ENCODE measurements at places on chromosomes 3 and 15.

GRCh38 chr3:8837162-8837561 is 67.7 kb upstream of the OXTR start:
- no peak for DNase-seq

GRCh38 chr3:100647657-100648056 is 38.3 kb downstream of the ADGRG7 start:
- no peak for DNase-seq

DNA sequence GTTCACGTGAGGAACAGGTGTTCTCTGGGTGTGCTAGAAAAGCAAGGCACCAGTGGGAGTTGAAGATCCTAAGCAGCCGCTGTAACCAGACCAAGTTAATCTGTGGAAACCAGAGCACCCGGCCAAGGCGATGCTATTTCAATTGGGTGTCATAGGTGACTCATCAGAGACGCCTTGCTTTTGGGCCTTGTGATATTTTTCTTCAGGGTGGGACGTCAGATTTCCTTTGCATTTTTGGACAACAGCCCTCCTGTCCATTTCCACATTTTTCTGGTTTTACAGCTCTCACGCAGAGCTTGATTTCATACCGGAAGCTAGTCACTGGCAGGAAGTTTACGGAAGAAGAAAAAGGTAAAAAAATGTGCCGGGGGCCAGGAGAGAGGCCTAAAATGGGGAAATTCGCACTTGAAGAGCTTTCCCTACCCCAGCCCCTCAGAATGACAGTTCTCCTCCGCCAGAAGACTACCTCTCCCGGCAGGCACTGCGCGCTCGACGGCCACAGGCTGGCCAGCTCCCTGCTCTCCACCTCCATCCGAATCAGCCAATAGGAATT is 471 bp upstream of the KBTBD8 start:
- DNase-seq: no peak

DNA sequence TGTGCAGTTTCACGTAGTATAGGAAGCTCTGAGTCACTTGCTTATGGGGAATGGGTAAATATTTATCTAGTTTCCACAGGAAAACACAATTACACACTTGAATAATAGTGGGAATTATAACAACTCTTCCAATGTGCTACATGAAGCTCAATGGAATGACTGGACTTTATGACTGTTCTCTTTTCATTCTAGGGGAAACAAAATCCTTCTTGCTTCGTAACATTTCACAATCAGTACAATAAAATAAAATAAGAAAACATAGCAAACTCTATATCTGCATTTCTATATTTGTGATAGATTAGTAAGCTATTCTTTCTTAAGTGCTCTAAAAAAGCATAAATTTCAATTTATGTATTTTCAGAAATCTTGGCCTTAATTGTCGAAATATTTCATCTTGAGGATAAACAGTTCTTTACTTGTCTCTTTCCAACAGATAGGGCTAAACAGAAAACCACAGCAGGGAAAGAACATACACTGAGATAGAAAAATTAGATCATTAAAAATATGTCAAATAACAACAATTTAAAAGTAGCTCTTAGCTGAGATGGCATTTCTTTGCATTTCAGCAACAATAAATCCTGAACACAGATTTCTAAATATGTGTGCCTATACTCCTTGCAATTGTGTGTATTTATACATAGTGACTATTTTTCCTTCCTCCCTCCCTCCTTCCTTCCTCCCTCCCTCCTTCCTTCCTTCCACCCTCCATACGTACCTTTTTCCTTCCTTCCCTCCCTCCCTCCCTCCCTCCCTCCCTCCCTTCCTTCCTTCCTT is 395.5 kb upstream of the KCNMB2 start:
- no peak for DNase-seq

- DNase-seq: no peak
These were observed 150.5 kb upstream of the NPHP3 start for GRCh38 chr3:132872711-132873110.

DNA sequence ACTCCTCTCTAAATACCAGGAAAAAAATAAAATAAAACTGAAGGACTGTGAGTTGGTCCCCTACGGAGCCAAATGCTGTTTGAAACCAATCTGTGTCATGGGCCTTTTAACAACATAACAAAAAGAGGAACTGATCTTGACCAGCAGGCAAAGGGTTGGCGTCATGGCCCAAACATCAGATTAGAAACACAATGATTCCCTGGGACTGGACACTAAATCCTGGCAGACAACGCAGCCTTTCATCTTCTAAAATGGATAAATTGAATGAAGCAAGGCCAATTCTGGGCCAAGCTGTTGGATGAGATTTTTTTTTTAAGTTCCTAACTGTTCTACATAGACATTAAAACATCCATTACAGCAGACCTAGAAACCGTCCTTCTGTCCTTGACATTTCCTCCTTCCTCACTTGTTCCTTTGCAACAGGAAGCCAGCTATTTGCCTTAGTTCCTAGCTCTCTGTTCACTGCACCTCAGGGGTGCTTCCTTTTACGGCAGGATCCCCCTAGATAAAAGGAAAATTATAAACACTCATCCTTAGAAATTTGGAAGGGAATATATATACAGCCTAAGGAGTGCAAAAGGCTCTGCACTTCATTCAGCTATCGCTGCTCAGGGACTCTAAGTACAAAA is 21.6 kb upstream of the TAFA4 start:
- DNase-seq: no peak

- DNase-seq: no peak
These were observed 50.8 kb upstream of the PPARG start for GRCh38 chr3:12237912-12238650.

- no peak for DNase-seq
These were observed 8.5 kb downstream of the CKMT1A start for GRCh38 chr15:43702174-43702573.

- no peak for DNase-seq
These were observed 42.9 kb downstream of the MYO1E start for GRCh38 chr15:59329570-59330350.

DNA sequence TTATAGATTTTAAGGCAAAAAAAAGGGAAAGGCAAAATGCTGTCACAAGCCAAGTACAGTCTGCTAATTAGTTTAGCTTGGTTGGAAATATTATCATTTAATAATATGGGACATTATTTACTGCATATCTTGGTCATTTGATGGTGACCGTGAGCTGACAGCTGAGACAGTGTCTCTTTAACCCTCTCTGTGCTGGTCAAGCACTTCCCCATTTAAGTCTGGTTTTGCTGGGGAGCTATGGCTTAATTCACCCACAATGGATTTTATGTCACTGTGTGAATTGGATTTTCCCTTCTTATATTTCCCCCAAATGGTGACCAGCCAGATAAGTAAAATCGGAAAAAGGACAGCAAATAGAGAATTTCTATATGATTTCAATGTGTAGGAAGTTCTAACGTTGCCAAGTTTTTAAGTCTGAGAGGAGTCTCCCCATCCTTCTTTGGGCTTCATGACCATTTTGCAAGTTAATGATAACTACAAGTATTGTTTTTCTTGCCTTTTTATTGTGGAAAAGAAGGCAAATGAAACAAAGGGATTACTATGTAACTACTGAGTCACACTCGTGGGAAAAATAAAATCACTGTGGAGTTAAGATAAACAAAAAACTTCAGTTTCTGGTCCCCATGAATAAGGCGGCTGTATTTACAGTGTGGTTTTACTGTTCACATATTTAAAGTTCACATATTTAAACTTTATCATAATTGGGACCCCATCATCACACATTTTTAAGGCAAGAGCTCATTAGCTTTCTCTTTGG is 373.5 kb downstream of the NR2F2 start:
- DNase-seq: no peak

GRCh38 chr15:55627730-55628368 is 39.7 kb upstream of the PYGO1 start:
- DNase-seq: no peak

GRCh38 chr3:142433110-142433509 is 14.7 kb downstream of the XRN1 start:
- no peak for DNase-seq

- no peak for DNase-seq
These were observed 158.6 kb downstream of the UACA start for GRCh38 chr15:70604666-70605315.

DNA sequence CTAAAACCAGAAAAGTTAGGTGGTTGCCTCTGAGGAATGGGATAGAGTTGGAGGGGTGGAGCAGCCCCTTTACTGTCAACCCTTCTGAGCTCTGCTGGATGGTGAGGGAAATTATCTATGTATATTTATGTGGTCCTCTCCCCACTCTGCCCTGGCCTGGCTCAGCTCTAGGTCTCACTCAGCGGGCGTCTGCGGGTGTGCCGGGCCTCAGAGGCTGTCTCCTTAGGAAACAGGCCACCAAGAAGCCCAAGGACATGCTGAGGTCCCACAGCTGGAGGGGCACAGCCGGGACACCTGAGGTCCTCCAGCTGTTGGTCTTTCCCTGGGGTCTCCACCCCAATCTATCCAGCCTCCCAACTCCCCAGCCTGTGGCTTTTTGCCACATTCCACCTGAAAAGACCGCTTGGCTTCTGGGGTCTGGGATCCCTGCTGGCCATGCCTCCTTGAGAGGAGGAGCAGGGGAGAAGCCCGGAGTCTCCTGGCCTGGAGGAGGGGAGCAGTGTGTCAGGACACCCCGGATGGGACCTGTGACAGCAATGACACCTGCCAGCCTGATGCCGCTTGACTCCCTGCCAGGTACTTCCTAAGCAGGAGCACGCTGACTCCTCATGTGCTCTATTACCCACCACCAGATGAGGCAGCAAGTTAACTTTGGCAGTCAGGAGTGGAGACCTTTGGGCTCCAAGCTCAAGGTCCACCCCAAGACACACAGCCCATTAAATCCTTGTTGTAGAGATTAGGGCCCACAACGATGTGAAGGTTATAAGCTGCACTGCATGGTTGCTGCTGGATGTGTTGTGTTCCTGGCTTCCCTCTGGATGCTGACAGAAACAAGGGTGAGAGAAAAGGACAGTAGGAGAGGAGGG is at the start of gene SLC28A1:
Gene SLC28A1, plus strand, starts transcription at position 747 of the 866 bp plus-strand sequence. CDS start 3,099 bp downstream, outside the sequence.
- no peak for DNase-seq

DNA sequence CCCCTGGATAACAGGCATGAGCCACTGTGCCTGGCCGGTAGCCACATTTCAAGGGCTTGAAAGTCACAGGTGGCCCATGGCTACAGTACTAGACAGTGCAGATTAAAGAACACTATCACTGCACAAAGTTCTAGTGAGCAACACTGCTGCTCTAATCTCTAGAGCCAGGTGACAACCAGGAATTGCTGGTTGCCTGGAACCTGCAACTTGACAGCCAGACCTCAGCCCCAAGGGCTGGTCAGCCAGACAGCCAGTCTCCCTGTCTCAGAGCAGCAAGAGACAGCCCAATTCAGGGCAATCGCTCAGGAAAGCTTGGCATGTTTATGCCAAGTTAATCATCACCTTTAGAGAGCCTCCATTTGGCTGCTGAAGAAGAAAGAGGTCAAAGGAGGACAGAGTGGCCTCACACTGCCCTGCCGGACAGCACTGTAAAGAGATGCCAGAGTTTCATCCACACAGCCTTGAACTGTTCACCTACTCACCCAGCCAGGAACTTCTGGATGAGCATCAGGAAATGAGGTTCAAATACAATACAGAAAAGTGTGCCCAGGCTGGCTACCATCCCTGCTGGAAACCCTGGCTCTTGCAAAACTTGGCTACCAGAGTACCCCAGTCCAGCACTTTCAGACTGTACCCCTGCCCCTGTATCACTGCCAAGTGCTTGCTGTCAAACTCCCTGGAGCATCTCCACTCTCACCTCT is 6.0 kb downstream of the CCDC12 start:
- DNase-seq: no peak

- no peak for DNase-seq
These were observed 24.0 kb downstream of the ST8SIA2 start for GRCh38 chr15:92417716-92418115.

DNA sequence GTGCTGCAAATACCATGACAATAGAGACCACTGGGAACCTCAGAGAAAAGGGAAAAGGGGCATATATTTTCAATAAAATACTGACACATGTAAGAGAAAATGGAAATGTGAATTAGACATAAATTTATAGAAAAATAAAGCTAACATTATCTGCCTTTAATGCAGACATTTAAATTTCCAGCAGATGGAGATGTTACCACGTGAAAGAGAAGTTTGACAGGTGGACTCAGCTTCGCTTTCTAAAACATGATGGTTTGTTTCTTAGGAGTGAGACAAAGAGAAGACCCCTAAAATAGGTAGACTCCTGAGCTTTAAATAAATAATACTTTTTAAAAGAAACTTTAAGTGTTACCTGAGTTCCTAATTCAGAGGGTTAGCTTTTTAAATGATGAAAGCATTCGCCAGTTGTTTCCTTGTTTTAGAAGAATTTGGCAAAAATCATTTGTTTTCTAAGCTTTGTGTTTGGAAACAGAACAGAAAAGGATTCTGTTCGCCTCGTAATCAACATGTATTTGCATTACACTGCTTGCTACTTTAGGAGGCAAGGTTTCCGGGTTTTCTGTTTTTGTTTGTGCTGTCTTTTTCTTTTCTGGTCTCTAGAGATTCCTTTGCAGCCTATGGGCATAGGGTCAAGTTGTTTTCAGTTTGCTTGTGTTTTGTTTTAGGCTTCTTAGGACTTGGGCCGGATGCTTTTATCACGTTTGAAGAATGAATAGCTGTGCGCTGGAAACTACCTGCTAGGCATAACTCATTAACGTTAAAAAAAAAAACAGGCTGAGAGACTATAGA is 271.4 kb downstream of the THSD4 start:
- peak; percentile 27 for DNase-seq

Measured in CD4-positive, alpha-beta memory T cell (primary cell).